Naive thymus-derived CD8-positive, alpha-beta T cell (primary cell): ENCODE measurements at places on chromosomes 6 and 20. TPM values are rescaled to one million over a fixed set of nuclear protein-coding genes. Genes with fewer than 3 reads are reported as not detected.

OLIG3 gene
- total RNA-seq, result not detected

DNA sequence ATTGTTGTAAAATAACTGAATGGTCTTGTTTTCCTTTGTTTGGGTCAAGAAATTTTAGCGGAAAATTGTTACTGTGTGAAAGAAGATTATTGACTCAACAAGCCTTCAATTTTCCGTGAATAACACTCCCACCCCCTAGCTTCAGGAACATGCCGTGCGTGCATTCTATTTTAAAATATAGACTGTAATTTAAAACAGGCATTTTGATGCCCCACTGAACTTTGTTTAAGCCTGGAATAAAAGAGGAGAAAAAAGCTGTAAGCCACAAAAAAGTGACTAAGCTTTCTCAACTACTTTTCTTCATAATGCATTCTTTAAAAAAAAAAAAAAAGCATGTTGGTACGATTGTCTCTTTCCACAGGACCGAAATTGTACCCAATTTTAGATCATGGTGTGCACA is 166.0 kb downstream of the ARID1B start:
- DNase-seq, result no peak

DNA sequence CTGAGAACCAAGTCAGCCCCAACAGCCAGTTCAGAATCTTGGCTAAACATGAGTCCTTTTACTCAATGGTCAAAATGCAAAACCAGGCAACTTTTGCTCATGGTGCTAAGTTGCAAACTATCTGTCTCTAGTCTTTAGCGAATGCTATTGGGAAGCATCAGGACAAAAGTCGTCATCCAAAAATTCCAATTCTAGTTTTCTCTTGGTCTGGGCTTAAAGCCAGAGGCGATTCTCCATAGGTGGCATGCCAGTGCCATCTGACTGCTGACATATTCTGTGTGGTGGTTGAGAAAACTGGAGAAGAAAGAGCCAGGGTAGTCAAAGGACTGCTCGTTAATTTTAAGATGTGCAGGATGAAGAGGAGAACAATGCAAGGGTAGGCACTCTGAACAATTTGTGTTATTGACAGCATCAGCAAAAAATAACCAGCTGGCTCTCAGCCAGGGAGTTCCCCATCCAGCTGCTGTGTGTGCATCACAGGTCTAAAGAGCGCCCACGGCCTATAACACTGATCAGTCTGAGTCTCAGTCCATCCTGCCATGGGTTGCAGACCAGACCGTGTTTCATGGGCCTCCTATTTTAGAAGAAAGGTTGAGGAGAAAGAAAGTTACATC is 313.6 kb downstream of the ALDH8A1 start:
- DNase-seq, result no peak

DNA sequence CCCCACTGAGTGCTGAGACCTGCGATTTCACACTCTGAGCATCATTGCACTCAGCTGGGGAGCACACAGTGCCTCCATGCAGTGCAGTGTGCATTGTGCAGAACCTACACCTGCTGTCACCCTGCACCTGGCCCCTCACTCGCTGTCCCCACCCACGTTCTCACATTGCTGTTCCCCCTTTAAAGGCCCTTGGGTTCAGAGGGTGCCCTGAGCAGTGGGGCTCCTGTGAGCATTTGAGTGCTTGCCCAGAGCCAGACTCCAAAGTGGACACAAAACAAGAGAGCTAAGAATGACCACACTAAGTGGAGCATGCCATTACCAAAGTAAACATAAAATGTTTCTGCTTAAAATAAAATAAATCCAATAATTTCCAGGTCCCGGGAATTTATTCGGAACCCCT is 131.0 kb upstream of the CST7 start:
- no peak for DNase-seq

- DNase-seq, result no peak
Observed at GRCh38 chr6:35370785-35371493, 28.6 kb downstream of the PPARD start.

GRCh38 chr20:44287272-44288097 is 23.5 kb downstream of the FITM2 start:
- no peak for DNase-seq
